Tibial nerve (tissue), 4 donors: ENCODE measurements at places on chromosomes 2 and 18. TPM values are rescaled to one million over a fixed set of nuclear protein-coding genes. Genes with fewer than 3 reads are reported as not detected.

ASXL3 gene
- total RNA-seq: 3.7 TPM

CD28 gene
- 0.78 TPM for total RNA-seq

- no peak for DNase-seq
These were observed 377.0 kb downstream of the DCC start for GRCh38 chr18:52716973-52717372.

DNA sequence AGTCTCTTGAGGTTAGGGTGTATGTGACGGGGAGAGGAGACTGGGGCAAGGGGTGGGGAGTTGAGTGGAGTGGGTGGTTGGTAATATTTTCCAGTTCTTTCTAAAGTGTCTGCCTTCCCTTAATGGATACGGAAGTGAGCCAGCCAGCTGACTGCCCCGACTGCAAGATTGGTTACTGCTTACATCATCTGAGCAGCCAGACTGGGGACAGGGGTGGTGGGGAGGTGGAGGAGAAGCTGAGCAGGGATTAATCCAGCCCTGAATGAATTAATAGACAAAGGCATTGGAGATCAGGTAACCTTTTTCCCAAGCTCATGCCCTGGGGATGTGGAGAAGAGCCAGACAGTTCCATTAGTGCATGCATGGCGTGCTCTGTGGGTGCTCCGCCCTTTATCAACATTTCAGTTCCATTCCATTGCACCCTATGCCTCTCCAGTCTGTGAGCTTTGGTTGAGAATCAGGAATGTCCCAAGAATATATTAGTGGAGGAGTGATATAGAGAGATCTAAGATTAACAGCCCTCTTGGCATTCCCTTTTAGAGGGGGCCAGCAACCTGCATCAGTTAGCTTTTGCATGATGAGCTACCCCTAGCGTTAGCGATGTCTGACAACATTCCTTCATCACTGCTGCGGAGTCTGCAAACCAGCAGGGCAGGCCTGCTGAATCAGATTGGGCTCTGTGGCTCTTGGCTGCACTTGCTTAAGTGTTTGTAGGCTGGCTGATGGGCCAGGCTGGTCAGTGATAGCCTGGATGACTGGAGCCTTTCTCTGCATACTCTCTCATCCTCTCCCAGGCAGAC is 67.4 kb downstream of the TNP1 start:
- peak; percentile 60 for DNase-seq

- no peak for DNase-seq
These were observed 17.1 kb downstream of the EDAR start for GRCh38 chr2:108971661-108972566.
